ENCODE measurements at places on chromosomes 16 and 17.

DNA sequence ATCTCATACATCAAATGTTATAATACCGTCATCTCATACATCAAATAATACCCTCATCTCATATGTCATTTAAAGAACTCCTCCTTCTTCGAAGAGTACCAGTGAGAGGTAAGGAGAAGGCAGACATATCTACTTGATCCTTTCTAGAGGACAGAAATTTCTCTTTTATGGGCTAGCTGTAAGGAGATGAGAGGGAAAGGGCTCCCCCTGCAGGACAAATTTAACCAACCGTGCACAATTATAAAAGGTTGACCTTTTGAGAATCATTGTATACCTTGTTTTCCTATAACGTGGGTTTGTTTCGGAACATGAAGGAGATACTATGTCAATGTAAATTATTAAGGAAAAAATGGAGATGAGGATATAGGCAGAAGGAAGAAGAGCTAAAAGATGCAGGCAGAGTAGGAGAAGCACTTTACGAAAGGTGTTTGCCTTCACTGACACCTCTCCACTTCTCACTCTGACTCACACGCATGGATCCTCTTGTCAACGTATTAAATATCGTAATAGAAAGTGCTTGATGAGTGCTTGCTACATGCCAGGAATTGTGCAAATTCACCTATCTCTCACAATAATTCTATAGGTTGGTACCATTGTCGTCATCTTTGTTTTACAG lies 465.9 kb upstream of the ERCC4 start:
- DNase-seq, result no peak

DNA sequence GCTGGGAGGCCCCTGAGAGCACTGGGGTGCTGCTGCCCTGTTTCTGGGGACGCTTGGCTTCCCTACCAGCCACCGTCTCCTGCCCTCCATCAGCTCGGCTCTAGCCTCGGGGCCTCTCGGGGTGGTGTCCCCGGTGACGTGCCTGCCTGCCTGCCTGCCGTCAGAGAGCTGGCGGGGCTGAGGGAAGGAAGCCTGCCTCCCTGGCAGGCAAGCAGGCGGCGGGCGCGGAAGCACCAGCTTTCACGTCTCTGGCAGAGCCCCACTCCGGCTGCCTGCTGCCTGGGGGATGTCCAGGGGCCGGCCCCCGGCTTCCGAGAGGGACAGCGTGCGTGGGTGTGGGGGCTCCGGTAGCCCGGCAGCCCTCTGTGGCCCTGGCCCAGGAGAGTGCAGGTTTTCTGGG lies 9.3 kb downstream of the CENPX start:
- no peak for DNase-seq

DNA sequence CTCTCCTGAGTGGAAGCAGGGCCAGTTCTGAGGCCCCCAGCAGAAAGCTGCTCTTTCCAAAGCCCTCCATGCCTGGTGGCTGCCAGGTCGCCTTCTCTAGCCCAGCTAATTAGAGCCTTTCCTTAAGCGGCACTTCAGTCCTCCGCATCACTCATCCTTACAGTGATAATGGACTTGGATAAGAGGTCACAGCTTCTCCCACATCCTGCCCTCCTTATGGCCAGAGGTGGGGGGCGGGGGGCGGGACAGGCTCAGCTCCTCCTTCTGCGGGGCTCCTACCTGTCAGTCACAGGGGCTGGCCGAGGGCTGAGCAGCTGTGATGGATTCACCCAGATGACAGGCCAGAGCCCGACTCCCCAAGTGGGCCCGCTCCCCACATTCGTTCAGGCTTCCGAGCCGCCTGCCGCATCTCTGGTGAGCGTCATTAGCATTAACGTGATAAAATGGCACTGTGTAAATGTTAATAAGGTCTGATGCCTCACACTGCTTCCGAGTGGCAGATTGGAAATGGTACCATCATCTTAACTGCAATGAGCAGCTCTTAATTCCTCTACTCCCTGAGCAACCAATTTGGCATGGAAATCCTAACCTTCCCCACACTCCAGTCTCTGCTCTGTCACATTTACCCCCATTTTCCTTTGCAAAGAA lies 41.3 kb downstream of the GRIN2C start:
- no peak for DNase-seq

GRCh38 chr17:57370037-57370581 lies 113.8 kb downstream of the MSI2 start:
- no peak for DNase-seq

DNA sequence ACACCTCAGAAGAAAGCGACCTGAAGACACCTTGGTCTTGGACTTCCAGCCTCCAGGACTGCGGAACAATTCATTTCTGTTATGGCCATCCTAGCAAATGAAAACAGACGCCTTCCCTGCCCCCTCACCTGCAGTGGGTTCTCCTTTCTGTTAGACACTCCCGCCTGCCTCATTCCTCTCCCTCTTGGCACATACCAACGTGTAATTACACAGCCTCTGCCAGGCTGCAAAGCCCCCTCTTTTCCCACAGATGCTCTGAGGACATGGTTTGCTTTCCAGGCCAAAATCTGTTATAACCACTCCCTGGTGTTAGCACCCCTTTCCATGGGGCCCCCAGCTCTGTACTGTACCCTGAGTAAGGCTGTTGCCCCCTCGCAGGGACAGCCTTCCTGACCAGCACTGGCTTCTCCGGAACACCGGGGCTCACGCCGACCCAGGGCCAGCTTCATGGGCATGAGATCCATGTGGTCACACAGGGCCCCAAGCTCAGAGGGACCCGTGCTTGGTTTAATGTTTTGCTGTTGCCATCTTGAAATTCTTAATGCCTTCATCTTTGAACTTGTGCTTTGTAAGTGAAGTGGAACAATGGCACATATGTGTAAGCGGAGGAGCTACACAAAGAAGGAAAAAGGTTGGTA lies 64.1 kb downstream of the SDK2 start:
- DNase-seq, result no peak

DNA sequence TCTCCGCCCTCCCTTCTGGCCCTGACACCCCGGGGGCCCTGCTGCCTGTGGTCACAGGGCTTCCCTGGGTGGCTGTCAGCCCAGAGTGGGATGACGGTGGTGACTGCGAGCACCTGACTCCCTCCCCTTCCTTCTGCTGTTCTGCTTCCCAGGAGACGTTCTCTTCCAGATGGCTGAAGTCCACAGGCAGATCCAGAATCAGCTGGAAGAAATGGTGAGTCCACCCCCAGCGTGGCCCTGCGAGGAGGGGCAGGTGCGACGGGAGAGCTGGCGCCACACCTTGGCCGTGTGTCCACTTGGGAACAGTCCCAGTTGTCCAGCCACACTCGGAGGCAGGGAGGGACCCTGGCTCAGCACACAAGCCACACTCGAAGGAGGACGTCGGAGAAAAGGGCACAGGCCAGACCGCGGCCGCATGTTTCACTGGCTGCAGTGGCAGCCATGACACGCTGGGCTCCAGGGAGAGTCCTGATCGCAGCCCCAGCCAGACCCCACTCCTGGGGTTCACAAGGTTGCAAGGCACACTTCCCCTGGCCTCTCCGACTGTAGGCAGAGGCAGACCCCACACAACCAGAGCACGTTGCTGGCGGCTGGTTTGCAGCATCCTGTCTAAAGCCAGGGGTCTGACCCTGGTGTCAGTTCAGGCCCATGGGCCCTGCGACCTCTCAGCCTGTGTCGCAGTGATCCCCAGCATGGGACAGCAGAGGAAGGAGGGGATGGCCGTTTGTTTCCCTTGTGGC lies 49.9 kb downstream of the BAIAP2 start:
- no peak for DNase-seq

- no peak for DNase-seq
These were observed 16.2 kb upstream of the PHF12 start for GRCh38 chr17:28967221-28968135.

GRCh38 chr16:89815639-89816348 lies 653 bp downstream of the FANCA start:
- no peak for DNase-seq

DNA sequence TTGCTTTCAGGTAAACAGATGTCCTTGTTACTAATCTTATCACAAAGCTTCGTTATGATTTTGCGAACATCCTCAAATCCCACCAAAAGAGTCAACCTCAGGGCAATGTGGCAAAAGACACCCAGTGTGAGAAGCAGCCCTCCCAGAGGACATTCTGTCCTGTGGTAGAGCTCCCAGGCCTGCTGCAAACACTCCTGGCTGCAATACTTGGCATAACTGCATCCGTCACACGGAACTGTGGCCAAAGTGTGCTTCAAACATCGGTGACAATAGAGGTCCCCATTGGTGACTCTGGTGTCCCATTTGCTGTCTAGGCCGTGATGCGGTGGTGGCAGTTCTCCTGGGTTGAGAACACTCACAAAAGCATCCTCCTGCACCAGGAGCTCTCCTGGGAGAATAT lies 29.5 kb downstream of the SMYD4 start:
- DNase-seq, result no peak

- no peak for DNase-seq
These were observed 5.8 kb downstream of the MTHFSD start for GRCh38 chr16:86549076-86549892.

GRCh38 chr17:67489273-67489672 lies 112.2 kb downstream of the PITPNC1 start:
- no peak for DNase-seq

DNA sequence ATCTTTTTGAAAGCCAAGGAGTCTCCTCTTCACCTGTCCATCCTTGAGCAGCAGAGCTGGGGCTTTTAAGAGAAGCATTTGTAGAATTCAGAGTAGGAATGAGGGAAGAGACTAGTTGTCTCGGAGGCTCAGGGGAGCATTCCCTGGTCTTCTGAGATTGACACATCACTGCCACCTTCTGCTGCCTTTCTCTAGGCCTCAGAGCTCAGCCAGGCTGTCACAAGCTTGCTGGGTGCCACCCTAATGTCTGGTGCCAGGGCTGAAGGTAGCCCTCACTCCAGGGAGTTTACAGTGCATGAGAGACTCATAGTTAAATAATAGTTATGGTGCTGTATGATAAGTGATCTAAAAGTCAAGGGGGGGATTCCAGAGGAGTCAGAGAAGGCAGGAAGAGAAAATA lies 39.7 kb downstream of the B9D1 start:
- DNase-seq, result no peak

- no peak for DNase-seq
These were observed 2.3 kb upstream of the MT1M start for GRCh38 chr16:56630134-56630533.

DNA sequence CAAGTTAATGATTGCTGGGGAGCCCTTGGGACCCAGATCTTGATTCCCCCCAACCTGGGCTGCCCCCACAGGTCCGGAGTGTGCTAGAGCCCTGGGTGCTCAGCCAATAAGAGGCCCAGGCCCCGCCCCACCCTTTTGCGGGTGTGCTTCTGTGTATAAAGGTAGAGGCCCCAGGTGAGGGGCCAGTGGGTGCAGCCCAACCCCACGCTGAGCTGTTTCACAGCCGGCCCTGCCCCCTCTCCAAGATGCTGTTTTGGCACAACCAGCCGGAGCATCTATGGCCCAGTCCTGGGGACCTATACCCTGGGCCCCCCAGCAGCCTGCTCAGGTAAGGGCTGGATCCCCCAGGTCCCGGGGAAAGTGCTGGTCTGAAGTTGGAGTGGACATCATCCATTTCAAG lies 11.8 kb upstream of the STAC2 start:
- DNase-seq, result no peak

- DNase-seq, result peak; percentile 72
These were observed 264.2 kb downstream of the SEC14L1 start for GRCh38 chr17:77404812-77405581.

- DNase-seq, result no peak
These were observed 2.8 kb upstream of the PPP1R27 start for GRCh38 chr17:81837641-81838040.

DNA sequence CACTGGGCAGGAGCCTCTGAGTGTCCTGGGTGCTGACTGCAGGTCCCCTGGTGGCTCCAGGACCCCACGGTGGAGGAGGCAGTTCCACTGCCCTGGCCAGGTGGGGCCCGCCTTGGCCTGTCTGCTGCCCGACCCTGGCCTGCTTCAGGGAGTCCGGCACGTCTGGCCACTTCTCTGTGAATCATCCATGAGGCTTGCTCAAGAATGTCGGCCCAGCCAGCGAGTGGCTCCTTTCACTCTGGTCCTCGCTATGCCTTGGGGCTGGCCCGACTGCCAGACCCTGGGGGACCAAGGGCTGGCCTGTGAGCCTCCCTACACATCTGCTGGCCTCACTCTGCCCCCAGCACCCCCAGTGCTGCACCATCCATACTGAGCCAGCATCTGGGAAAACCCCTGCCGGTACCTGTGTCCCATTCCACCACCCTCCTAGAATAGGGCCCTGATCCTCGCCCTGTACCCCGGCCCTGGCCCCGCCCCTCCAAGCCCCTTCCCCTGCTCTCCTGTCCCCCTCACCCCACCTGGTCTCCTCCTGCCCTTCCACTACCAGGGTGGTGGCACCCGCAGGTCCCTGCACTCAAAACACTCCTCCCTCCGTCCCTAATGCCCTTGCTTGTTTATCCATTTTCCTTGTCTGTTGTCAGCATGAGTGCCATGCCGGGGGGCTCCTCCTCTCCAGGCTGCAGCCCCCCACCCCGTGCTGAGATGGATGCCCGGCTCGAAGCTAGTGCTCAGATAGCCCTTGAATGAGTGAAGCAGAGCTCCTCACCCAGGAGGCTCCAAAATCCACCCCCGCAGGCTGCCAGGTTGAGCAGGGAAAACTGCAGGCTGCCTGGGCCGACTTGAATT lies 35.5 kb downstream of the ADCY7 start:
- DNase-seq, result no peak

- DNase-seq, result no peak
These were observed 156.6 kb upstream of the MAF start for GRCh38 chr16:79757163-79757562.

GRCh38 chr17:42460371-42460770 lies 1.7 kb downstream of the ATP6V0A1 start:
- DNase-seq, result no peak

GRCh38 chr16:78005881-78006280 lies 16.5 kb upstream of the CLEC3A start:
- DNase-seq, result no peak

GRCh38 chr16:11196286-11196828 lies 59.6 kb downstream of the SOCS1 start:
- no peak for DNase-seq

DNA sequence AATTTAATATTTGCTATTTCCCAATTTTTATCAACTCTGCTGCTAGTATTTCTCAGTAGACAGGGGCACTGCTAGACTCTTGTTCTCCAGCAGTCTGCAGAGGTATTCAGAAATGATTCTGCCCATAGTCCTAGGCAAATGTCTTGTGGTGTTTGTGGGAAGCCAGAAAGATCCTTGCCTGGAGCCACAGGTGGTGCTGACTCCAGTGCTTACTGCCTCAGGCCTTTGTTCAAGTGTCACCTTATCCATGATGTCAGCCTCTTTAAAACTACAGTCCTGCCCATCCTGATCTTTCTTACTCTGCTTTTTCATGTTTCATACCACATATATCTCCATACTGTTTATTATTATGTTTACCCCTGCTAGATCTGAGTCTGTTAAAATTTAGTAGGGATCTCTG lies 26.5 kb downstream of the ZSWIM7 start:
- DNase-seq, result no peak

GRCh38 chr17:56679777-56680422 lies 86.4 kb downstream of the NOG start:
- DNase-seq, result no peak

Measured in stimulated activated CD4-positive, alpha-beta T cell treated with anti-CD3 and anti-CD28 coated beads, TNF-alpha, amount 100 ng/mL, for 24 hours (primary cell).